ENCODE measurements at places on chromosomes 11 and 22.
A peak's percentile ranks its signal among the peaks of the same experiment; 100 is the strongest.

DNA sequence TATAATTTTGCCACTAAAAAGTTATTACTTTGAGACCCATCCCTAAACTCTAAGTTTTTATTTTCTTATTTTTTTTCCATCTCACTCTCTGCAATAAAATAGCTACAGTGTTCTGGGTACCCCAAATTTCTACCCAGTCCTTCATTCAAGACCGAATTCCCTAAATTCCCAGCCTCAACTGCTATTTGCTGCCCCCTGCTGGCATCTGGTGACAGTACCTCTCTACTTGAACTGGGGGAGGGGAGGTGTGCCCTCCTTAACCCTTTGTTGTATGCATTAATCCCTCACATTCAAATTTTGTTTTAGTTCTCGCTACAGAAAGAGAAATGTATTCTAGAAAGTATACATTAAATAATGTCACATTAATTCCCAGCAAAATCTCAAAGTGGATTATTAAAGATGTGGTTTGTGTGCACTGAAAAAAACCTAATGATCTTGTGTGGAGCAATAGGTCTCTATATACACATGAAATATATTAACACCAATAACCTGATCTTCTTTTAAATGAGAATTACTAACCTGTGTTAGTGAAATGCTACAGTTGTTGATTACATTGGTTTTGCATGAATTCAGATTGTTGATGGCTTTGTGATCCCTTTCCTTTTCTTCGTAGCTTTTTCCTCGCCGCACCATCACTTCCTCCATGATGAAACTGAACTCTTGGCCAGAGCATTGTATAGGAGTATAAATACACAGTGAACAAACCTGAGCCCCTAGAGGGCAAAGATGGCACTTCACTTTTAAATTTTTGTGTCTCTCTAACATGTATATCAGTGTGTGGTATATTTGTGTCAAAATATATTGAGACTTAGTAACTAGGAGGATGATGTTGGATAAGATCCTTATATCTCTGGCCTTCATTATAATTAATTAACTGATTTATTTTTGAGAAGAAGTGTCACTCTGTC is 590.0 kb downstream of the METTL15 start:
- DNase-seq: peak; percentile 41

GRCh38 chr11:16825968-16826367 is 87.5 kb downstream of the C11orf58 start:
- DNase-seq: no peak

- DNase-seq: no peak
Measured at GRCh38 chr11:70067036-70067435, 11.1 kb upstream of the ANO1 start.

- no peak for DNase-seq
Measured at GRCh38 chr11:126655807-126656128, 300.3 kb downstream of the ST3GAL4 start.

DNA sequence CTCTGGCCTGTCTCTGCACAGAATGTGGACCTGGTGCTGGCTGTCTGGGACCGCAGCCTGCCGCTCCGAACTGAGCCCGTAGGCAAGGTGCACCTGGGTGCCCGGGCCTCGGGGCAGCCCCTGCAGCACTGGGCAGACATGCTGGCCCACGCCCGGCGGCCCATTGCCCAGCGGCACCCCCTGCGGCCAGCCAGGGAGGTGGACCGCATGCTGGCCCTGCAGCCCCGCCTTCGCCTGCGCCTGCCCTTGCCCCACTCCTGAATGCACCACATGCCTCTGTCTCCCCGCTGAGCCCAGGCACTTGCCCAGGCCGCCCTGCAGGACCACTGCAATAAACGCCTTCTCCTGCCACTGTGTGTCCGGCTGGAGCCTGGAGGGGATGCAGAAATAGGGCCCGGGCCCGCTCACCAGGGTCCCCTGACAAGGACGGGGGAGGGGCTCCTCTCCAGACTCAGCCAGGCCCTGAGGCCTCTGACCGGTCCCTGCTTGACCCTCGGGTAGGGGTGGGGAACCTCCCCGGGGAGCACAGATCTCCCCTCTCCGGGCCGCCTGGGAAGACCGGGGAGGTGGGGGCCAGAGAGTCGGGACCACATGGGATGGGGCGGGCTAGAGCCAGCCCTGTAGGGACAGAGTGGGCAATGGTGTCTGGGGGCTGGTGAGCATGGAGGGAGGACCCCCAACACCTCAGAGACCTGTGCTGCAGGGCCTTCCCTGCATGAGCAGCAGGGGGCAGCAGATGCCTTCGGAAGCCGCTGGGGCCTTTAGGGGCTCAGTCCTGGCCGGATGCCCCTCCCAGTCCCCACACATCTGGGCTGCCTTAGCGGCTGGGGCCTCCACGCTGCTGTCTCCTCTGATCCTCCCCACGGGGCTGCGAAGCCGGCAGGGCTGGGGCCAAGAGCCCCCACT is 1.4 kb upstream of the TNNI2 start:
- peak; percentile 45 for DNase-seq

- DNase-seq: no peak
Measured at GRCh38 chr11:28017816-28018215, 90.1 kb downstream of the KIF18A start.

DNA sequence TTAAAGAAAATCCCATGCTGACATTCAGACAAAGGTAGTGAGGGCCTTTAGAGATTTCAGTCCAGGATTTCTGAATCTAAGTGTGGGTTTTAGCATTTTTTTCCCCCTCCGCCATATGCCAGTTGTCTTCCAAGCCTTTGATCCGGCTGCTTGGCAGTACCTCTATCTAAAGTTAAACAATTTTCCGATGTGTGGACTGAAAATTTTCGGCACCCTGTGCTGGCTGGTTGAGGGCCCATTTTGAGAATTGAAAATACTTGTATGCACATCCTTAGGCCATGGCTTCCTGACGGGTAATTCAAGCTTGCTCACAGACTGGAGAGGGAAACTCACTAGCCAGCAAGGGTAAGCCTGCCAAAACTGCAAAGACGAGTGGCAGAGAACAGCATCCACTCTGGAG is 131.9 kb upstream of the NARS2 start:
- DNase-seq: no peak

- DNase-seq: no peak
Measured at GRCh38 chr11:2750101-2750681, 50.4 kb upstream of the KCNQ1OT1 start.

DNA sequence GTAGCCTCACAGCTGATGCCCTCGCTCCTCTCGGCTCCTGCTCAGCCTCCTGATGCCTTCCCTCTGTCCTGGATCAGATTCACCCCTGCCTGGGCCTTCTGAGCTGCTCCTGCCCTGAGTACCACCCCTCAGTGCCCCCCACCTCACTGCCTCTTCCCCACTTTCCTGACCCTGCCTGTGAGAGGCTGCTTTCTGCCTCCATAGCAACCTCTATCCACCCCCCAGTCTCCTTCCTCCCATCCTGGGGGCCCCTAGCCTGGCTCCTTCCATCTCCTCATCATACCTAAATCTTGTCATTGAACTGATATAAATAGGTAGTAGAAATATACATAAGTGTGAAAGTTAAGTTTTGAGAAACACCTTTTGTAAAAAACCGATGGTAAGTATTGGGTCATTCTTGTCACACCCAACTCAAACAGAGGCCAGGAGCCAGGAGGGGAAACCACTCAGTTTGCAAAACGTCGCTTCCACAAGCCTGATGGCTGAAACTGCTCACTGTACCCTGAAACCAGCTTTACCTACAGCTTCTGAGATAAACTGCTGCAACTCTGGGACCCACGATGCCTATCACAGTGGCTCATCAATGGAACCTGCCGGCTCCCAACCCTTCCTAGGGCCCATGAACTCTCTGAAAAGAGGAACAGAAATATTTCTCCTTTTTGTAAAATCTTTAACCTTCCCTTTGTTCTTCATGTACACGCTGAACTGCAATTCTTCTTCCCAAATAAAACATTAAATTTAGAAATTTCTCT is 4.8 kb upstream of the APOBEC3H start:
- no peak for DNase-seq

- no peak for DNase-seq
Measured at GRCh38 chr22:33635766-33636165, 284.5 kb downstream of the LARGE1 start.

DNA sequence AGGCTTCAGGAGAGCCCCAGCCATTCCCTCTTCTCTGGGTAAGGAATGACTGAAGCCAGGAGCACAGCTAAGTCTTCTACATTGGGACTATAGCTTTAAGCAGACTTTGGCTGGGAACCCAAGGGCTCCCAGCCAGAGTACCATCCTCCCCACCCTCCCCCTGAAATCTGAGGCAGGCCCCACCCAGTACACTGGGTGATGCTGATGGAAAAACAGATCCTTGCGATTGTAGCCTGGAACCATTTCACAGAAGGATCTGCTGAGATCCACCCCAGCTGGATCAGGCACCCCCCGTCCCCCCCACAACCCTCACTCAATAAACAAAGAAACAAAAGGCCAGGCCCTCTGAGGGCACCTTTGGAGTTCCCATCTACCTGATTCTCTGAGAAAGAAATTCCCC is 39.8 kb downstream of the IL18BP start:
- DNase-seq: no peak

GRCh38 chr22:49052023-49052538 is 775.6 kb downstream of the BRD1 start:
- no peak for DNase-seq

DNA sequence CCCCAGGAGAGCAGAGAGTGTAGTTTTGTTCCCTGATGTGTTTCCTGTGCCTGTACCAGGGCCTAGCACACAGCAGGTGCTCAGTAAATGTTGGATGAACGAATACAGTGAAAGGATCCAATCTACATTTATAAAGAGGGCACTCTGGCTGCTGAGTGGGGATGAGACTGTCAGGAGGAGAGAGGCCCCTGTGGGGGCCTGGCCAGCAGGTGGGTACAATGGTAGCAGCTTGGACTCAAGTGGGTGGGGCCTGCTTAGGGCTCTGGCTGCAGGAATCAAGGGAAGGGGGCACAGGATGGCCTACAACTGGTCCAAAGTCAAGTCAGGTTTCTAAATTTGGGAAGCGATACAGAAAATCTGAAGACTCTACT is 156.6 kb upstream of the GRK3 start:
- DNase-seq: no peak

- DNase-seq: no peak
Measured at GRCh38 chr22:23217171-23218052, 37.1 kb downstream of the BCR start.

DNA sequence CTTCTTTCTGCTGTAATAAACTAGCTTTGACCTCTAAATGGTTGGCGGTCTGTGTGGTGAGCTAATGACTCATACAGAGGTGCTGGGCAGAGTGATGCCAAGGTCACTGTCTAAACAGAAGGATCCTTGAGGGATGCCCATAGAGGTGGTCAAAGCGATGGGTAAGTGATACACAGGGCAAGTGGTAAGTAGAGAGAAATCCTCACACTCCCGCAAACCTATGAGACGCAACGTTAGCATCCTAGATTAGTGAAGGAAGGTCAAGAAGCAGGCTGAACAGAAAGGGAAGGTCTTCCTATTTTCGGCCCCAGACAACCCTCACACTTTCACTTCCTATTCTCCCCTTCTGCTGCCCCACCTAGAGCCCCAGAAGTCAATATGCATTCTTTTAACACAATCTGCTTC is 65.6 kb upstream of the SESN3 start:
- no peak for DNase-seq

DNA sequence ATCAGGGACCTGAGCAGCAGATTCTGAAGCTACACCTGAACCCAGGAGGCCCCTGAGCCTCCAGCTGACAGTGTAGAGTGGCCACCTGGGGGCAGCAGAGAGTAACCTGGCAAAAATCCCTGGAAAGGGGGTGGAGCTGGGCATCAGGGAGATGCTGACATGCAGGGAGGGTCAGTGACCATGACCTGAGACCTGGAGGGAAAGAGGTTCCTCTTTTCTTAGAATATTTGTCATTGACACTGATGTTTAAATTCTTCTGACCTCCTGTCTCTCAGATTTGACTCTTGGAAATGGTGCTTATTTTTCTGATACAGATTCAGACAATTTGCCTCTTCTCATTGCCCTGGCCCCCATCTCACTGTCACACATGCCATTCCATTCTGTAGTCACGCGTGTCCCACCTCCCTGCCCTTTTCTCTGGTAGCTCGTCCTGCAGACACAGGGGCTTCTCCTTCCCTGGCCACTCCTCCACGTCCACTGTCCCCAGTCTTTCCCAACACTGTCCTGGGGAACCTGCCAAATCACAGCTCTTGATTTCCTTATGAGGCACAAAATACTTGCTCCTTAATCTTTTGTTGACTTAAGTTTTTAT is 117.2 kb upstream of the IGLL5 start:
- peak; percentile 30 for DNase-seq

DNA sequence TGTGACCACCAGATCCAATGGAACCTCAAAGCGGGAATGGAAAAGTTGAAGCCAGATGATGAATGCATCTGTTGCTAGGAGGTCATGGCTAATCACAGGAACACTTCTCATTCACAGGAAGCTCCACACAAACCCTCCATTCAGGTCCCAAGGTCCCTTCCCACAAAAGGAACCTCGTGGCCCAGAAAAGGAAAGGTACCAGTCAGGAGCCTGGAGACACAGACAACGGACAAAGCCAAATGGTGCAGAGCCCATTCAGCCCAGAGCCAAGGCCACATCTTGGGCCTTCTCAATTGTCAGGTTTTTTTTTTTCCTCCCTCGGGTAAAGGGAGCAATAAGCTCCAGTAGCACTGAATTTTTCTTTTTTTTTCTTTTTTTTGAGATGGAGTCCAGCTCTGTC is 87.0 kb downstream of the FAM168A start:
- DNase-seq: no peak

DNA sequence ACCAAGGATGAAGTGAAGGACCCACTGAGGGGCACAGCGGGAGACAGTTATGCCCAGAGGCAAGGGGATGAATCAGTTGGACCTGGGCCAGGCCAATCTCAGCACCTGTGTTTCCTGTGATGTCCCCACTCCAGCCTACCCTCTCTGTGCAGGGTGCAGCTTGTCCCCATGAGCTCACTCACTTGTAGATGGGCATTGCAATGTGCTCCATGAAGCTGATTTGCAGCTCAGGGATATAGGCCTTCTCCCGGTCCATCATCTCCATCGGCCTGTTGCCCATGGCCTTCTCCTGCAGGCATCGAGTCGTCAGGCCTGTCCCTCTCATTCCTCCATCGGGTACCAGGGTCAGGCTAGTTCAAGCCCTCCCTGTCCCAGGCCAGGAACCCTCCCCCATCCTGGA is 96.2 kb downstream of the PDE2A start:
- DNase-seq: no peak

- DNase-seq: no peak
Measured at GRCh38 chr11:121547574-121547973, 94.8 kb upstream of the SORL1-AS1 start.

- DNase-seq: no peak
Measured at GRCh38 chr11:13761250-13761649, 92.8 kb downstream of the FAR1 start.
